ENCODE measurements at places on chromosomes 3 and 15.
A peak's percentile ranks its signal among the peaks of the same experiment; 100 is the strongest.

GRCh38 chr15:60744826-60745460 is 266.0 kb upstream of the ICE2 start:
- DNase-seq: no peak

DNA sequence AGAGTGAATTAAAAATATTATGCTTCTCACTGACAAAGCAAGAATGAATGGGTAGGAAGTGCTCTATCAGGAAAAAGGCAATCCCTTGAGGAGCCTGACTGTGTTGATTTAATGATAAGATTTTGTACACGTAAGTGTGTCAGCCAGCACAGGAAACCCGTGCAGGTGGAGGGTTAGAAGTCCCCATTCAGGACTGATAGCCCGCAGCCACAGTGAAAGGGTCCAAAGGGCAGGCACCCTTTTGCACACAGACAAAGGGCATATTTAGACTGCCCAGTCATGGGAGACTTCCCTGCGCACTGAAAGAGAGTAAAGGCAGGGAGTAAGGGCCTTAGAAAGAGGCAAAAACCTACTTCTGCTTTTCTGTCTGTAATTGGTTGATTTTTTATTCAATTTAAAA is 26.4 kb upstream of the SKIL start:
- DNase-seq: no peak

DNA sequence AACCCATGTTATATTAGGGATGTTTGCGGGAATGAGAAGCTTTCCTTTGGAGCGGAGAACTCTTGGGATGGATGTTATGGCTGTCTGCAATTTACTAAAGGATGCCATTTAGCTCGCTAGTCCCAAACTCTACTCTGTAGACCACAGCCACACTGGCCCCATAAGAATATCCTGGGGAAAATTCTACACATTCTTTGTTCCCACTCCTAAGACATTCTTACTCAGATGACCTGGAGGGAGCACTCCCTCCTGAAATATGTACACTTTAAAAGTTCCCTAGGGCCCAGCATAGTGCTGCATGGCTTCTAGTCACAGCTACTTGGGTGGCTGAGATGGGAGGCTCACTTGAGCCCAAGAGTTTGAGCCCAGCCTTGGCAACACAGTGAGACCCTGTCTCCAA is 288.7 kb upstream of the RORA start:
- DNase-seq: no peak

DNA sequence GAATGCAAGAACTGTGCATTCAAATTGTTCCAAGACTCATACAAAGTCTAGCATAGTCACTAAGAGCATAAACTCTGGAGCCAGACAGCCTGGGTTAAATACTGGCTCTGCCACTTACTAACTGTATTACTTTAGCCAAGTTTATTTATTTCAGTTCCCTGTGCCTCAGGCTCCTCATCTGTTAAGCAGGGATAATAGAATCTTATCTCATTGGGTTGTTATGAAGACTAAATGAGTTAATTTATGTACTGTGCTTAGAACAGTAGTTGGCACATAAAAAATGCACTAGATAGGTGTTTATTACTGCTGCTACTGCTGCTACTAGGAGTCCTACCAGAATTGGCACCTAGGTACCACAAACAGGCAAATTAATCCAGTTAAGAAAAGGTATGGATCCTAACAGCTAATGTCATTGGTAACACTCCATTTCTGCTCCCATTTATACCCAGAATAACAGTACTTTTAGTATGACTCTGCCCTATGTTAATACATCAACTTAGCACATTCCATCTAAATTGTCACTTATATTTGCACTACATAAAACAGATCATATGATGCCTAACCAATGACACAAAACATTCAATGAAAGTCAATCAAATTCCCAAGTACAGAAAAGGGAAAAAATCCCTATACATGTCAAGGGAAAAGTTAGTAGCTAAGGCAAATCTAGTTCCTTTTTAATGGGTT is 45.7 kb downstream of the GSK3B start:
- no peak for DNase-seq

- no peak for DNase-seq
Observed at GRCh38 chr3:53357458-53357857, 10.1 kb upstream of the DCP1A start.

GRCh38 chr3:157030712-157031111 is 129.2 kb downstream of the CCNL1 start:
- DNase-seq: no peak

- DNase-seq: no peak
Observed at GRCh38 chr3:186985661-186986364, 55.5 kb downstream of the ST6GAL1 start.

DNA sequence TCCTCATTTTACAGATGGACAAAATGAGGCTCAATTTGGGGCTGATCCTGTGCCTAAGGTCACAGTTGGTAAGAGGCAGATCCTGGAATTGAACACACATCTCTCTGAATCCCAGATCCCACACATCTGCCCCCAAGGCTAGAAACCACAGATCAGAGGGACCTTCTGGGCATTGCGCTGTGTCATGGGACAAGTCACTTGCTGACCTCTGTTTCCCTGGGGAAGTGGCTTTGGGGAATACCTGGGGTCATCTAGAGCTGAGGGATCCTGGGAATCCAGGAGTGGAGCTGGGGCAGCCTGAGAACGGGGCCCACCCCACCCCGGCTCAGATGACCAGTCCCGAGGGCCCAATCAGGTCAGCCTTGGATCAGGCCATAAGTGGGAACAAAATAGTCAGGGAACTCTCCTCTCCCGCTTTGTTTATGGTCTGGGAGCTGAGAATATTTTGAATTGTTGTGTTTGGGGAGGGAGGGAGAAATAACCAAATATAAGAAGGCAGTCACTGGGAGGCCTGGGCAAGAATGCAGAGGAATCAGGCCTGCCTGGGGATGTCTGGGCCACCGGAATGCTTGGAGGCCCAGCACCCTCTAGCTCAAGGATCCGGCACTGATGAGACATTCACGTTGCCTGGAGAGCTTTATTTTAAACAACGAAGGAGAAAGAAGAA is 8.8 kb upstream of the SLC6A6 start:
- no peak for DNase-seq

DNA sequence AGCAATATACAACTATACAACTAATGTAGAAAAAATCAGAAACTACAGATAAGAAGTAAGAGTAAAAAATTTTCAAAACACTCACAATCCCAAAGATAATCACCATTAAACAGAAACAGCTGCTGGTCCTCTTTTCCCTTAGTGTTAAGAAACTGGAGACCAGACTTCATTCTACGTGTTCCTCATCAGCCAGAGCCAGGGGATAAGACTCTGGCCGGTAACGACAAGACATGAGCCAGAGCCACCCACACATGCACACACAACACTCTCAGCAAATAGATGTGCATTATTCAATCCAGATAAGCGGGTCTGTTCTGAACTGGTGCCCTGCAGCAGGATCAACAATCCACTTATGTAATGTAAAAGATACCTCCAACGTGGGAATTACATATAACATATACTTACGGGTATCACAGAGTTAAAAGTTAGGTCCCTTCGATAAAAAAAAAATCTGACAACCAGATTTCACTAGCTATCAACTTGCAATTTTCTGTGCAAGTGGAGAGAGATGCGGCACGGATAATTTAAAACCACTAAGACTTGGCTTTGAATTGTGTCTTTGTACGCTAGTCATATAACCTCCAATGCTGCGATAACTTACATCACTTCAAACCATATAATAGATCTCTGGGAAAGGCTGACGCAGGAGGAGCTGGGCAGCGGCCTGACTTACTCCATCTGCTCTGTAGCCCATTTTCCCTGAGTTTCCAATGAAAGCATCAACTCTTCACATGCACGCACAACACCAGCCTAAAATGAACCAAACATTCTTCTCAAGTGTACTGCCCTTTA is 17.8 kb downstream of the PRICKLE2 start:
- no peak for DNase-seq

DNA sequence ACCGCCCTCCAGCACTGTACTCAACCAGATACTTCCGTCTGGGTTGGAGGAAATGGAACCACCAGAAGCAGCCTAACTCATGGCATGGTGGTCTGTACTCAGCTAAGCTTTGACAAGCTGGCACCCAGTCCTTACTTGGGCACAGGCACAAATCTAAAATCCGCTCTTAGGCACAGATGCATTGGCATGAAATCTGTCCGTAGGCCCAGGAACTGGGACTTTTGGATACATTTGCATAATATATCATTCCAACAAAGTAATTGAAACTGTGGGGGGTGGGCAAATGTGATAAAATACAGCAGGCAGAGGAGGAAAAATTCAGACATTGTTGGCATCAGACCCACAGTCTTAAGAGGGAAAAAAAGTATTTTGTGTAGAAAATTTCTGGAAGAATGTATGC is 75.4 kb downstream of the C3orf85 start:
- DNase-seq: no peak

GRCh38 chr3:139353920-139354556 is 10.2 kb downstream of the MRPS22 start:
- no peak for DNase-seq

DNA sequence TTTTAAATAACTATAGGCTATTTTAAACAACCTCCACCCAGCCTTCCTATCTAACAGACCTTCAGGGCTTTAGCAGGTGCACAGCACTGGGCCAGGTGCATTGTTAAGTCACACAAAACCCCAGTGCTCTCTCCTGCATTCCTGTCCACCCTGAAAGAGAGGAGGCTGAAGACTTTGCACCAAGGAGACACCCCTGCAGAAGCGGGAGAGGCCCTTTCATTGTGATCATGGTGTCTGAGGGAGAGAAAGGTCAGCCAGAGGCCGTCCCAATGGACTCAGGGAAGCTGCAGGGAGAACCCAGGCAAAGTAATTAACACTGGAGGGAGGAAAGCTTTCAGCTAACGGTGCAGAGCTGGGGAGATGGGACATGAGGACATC is 5.2 kb downstream of the LRIG1 start:
- DNase-seq: peak; percentile 77

GRCh38 chr3:72872183-72872582 is 15.7 kb upstream of the GXYLT2 start:
- no peak for DNase-seq

- DNase-seq: no peak
Observed at GRCh38 chr15:61421938-61422337, 192.8 kb upstream of the RORA start.

DNA sequence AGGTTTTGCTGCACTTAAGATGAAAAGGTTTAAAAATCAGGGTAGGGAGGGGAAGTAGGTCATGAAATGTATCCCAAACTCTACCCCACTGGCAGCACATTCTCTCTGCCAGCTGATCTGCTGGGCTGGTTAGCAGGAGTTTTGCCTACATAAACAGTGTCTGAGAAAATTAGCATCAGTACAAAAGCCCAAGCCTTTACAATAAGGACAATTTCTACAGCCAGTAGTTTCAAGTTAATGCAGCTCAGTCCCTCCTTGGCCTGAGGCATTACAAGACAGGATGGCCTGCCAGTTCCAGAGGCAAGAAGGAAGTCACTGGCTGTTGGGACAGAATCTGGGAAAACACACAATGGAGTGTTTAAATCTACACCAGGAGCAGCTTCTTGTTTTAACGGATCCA is 32.8 kb downstream of the NCEH1 start:
- DNase-seq: no peak

DNA sequence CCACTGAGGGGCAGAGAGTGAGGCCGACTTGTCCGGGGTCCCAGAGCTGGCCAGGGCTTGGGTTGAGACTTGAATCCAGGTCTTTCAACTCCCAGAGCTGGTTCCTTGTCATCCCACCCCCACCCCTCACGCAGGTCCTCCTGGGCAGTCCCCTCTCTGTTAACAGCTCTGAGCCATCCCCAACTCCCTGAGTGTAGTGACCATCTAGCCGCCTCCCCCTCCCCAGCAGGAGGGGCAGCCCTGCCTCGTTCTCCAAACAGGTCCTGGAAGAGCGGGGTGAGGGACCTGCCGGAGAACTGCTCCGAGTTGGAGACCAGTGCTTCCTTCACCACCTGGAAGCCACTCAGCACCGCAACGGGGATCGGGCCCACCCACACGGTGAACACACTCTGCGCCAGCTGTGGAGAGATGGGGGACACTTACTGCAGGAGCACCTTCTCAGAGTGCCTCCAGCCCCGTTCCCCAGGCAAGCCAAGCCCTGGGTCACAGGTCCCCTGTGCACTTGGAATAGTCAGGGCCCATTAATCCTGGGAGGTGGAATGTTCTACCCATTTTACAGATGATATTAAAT is 24.4 kb upstream of the PARL start:
- no peak for DNase-seq

- no peak for DNase-seq
Observed at GRCh38 chr3:64327100-64327804, 102.0 kb upstream of the PRICKLE2 start.

DNA sequence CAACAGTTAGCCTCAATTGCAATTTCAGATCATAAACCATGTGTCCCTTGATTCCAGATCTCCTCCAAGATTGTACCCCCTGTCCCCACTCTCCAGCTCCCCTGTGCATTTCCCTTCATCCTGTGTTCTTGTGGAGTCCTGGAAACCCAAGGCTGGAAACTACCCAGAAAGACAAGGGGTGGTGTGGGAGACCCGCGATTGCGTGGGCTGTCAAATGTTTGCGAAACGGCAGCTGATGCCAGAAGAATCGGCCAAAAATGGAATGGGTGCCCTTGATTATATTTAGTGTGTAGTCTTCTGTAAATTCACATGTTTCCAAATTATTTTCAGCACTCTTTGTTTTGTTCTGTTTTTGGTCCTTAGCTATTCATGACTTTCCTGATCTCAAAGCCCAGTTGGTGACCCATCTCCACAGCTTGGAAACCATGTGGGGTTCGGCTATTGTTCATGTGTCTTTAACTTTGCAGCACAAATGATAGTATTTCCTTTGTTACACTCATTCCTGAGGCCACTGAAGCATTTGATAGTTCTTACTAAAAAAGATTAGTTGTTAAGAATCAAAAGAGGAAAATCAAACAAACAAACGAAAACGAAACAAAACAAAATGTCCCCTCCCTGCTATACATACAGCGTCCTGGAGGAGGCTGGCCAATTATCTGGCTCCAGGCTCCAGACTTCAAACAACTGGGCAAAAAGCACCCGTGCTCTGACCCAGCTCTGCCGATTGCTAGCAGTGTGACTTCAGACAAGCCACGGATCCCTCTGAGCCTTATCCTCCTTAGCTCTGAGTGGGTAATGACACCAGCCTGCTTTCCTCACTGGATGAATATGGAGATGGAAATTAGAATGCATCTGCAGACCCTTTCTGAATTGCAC is 120.9 kb downstream of the CACNA2D3 start:
- DNase-seq: no peak

DNA sequence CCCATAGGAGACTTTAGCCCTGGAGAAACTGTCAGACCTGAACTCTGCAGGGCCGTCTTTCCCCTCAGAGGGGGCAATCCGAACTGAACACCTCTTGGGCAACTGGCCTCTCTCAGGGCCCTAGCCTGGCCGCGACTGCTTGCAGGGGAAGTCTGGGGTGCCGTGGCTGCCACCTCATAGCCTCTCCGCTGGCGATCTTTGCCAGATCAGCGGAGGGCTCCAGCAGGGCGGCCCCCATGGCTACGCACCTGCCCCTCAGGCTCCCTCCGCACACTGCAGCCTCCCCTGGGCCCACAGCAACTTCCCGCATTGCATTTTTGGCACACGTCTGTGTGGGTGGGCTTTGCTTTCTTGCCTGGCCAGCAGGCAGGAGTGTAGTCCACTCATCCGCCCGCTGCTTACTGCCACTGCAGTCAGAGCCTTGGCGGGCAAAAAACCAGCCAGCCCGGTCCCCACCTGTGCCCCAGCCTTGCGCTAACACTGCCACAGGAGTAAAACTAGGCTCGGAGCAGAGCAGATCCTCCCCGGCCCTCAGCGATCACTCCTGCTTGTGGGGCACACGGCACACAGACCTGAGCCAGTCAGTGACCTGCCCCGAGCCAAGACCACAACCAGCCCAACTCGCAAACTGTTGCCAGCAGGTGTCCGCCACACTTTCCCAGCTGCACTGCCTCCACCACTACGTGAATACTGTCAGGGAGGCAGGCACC is 266.8 kb upstream of the CBLB start:
- no peak for DNase-seq

Data from H9 (cell line).